ENCODE measurements at places on chromosomes 7 and 10.

- DNase-seq: no peak
Observed at GRCh38 chr7:148919859-148920258, 35.8 kb upstream of the EZH2 start.

- peak; percentile 20 for DNase-seq
Observed at GRCh38 chr7:135508883-135509588, 866 bp downstream of the CNOT4 start.

DNA sequence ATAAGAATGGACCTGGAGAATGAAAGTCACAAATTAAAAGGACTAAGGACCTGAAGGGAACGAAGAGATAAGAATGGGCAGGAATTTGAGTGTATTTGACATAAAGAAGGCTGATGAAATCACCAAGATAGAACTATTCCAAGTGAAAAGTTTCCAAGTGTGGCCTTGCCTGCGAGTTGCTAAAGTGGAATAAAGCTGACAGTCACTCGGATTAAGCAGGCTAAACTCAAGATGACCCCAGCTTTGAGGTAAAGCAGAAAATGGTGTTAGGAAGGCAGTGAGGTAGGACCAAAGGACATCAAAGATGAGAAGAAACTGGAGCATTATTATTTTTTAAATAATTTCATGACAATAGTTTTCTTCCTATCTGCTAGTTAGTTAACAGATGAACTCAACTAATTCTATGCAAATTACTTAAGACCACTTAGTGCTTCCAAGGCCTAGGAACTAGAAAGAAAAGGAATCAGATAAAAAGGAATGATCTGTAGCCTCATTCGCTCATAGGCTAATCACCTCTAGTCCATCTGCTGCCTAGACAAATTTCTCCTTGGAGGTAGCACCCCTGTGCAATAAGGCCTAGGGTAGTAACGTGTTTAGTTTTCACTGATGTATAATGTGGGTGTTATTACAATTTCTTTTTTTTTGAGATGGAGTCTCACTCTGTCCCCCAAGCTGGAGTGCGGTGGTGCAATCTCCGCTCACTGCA, 34.5 kb downstream of the EZH2 start:
- no peak for DNase-seq

GRCh38 chr10:73786512-73786885, 1.1 kb downstream of the ZSWIM8 start:
- no peak for DNase-seq

DNA sequence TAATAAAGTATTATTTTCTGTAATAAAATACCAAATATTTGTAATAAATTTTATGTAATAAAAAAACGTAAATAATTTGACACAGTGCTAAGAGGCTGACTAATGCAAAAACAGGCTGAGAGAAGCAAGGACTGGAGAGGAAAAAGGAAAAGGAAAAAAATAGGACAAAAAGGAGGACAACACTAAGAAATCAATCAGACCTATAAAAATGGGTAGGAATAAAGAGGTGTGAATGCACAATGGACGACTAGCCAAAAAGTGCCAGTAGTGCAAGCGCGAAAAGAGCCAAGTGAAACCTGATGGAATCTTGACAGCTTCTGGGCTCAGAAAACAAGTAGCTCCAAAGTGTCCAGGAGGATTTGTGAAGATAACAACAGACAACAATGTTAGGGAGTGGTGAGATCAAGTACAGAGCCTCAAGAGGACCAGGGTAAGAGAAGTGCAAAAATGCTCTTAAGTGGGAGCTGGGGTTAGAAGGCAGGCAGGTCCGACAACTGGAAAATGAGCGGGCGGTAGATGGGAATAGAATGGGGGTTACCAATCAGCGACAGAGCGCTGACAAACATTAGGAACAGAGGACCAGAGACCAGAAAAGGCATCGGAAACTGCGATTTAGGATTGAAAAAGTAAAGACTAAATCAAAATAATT, 1.2 kb downstream of the BRAF start:
- no peak for DNase-seq

- DNase-seq: no peak
Observed at GRCh38 chr10:60044242-60044641, 137.9 kb upstream of the CCDC6 start.

GRCh38 chr10:49113741-49114141, 1.6 kb downstream of the VSTM4 start:
- no peak for DNase-seq
